ENCODE measurements at places on chromosomes 7 and 10. TPM values are rescaled to one million over a fixed set of nuclear protein-coding genes. Genes with fewer than 3 reads are reported as not detected.
A peak's percentile ranks its signal among the peaks of the same experiment; 100 is the strongest.

GPR26 gene
- not detected for polyA plus RNA-seq

TAF5 gene
- 1.9 TPM for polyA plus RNA-seq

CUBN gene
- polyA plus RNA-seq: 0.10 TPM

GRM8 gene
- not detected for polyA plus RNA-seq

PLAC9 gene
- polyA plus RNA-seq: 12.2 TPM

- DNase-seq: peak; percentile 97
Measured at GRCh38 chr10:79331709-79332108, 15.6 kb upstream of the PPIF start.

DNA sequence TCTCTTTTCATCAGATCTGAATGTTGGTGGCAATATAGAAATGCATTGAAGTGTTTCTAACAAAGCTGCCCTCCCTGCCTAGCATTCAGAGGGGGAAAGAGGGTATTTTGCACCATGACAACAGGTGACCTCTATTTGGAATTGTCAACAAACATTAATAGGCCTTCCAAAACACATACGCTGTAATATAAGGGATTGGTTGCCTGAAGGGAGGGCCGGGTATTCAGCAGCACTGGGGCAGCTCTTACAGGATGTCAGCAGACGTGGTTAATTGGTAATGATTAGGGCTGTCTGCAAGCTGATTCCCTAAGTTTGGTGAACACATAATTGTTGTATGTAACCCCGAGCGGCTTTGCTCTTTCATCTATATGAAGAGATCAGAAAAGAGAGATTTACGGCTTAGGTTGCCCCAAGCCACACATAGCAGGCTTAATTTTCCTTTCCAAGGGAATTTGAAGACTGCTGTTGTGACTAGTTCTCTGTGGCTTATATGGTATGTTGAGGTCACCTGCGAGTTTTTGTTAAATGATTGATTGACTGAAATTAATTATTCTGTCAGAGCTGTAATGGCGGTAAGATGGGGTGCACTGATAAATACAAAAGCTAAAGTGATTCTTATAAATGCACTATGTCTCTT lies 759.3 kb downstream of the LRMDA start:
- no peak for DNase-seq
- no peaks in the 10 kb centered on the region for H3K36me3 ChIP-seq
- no peak overlapping the region for H3K4me3 ChIP-seq
- no peaks in the 10 kb centered on the region for H3K27me3 ChIP-seq

DNA sequence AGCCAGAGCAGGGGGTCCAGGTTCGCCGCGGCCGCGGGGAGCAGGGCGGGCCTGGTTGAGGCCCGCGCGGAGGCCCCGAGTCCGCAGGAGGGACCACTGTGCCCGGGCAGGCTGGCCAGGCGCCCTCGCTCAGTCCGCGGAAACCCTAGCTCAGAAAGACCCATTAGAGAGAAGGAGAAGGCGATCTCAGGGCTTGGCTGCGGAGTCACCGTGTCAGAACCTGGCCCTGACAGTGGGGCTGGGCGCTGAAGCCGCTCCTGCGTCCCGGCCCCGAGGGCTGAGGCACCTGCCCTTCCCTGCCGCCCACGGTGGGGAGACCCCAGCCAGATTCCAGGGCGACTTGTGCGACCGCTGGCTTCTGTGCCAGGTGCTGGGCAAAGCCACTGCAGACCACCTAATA lies 14.2 kb upstream of the EGFR start:
- no peaks in the 10 kb centered on the region for H3K27me3 ChIP-seq
- H3K36me3 ChIP-seq: no peaks in the 10 kb centered on the region
- DNase-seq: no peak
- no peaks in the 10 kb centered on the region for H3K4me1 ChIP-seq
- no peak overlapping the region for H3K27ac ChIP-seq
- H3K4me3 ChIP-seq: no peak overlapping the region

DNA sequence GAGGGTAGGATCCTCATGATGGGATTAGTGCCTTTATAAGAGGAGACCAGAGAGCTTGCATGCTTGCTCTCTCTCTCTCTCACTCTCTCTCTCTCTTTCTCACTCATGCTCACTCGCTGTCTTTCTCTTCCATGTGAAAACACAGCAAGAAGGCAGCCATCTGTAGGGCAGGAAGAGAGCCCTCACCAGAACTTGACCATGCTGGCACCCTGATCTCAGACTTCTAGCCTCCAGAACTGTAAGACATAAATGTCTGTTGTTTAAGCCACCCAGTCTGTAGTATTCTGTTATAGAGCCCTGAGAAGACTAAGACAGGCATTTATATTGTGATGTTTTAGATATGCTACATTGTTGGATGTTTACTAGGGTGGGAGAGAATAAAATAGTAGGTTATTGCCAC lies 43.4 kb upstream of the MTPN start:
- H3K36me3 ChIP-seq: no peaks in the 10 kb centered on the region
- no peak for DNase-seq
- no peak overlapping the region for H3K4me3 ChIP-seq
- peaks cover 4% of the 10 kb centered on the region for H3K27me3 ChIP-seq
- no peak overlapping the region for H3K27ac ChIP-seq

DNA sequence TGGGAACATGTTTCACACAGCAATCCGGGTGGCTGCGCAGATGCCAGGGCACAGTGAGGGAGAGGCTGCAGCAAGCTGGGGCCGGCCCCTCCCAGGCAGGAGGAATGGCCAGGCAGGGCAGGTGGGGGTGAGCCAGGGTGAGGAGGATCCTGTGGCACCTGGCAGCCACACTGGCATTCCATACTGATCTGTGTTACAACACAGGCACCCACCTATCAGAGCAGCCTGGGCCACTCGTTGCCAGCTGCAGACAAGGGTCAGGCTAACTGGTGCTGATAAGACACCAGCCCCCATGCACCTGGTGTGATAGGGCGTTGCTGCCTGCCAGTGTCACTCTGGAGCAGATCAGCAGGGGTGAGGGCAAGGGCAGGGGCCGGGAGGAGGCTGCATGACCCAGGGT lies 16.6 kb upstream of the RET start:
- no peaks in the 10 kb centered on the region for H3K36me3 ChIP-seq
- H3K4me1 ChIP-seq: no peaks in the 10 kb centered on the region
- H3K27ac ChIP-seq: no peak overlapping the region

- H3K4me3 ChIP-seq: no peak overlapping the region
- H3K27ac ChIP-seq: no peak overlapping the region
Measured at GRCh38 chr10:114115661-114116445, 58.1 kb downstream of the CCDC186 start.

- H3K4me3 ChIP-seq: no peak overlapping the region
- H3K36me3 ChIP-seq: no peaks in the 10 kb centered on the region
- peaks cover 10% of the 10 kb centered on the region for H3K27me3 ChIP-seq
Measured at GRCh38 chr10:17387861-17388503, 66.4 kb downstream of the ST8SIA6 start.

GRCh38 chr7:2478399-2478785 lies 2.2 kb upstream of the GRIFIN start:
- no peaks in the 10 kb centered on the region for H3K4me1 ChIP-seq
- H3K27ac ChIP-seq: no peak overlapping the region
- H3K27me3 ChIP-seq: peaks cover 13% of the 10 kb centered on the region
- no peak overlapping the region for H3K4me3 ChIP-seq
- no peak for DNase-seq
- H3K36me3 ChIP-seq: no peaks in the 10 kb centered on the region

DNA sequence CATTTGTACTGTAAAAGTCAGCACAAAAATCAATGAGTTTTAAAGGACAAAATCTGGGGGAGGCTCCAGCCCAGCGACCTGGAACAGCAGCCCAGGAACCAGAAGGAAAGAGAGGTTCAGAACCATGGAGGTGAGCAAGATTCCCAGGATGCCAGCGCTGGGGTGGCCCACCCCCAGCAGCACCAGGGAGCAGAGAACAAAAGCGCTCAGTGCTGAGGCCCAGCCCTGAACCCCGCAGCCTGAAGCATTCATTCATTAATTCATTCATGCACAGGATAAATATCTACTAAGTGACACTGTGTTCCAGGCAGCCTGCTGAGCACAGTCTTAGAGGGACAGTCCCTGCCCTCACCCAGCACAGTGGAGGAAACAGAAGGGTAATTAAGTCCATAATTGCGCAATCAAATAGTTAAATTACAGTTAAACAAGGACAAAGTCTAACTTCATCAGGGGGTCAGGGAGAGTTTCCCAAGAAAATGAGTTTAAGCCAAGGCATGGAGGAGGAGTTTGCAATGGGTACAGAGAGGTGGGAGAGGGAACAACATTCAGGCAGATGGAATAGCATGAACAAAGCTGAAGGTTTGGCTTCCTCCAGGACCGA lies 202.3 kb downstream of the GRID1 start:
- H3K27ac ChIP-seq: no peak overlapping the region
- H3K4me3 ChIP-seq: no peak overlapping the region
- no peaks in the 10 kb centered on the region for H3K4me1 ChIP-seq
- H3K36me3 ChIP-seq: no peaks in the 10 kb centered on the region
- no peaks in the 10 kb centered on the region for H3K27me3 ChIP-seq

DNA sequence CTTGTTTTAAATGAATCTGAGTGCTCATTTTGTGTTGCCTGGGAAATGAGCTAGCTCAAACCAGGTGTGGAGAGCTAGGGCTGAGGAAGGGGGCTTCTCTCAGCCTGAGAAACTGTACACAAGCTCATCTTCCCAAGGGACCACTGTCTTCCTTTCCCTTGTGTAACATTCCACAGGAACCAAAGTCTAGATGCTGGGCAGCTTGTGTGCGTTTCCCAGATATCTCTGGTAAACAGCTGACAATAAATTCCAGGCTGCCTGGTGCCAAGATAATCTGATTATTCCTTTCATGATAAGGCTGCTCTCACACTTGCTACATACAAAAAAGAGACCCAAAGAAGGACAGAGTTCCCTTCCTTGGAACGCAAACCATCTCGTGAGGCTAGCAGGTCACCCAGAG lies 33.1 kb upstream of the MKLN1 start:
- H3K36me3 ChIP-seq: no peaks in the 10 kb centered on the region
- H3K27ac ChIP-seq: no peak overlapping the region
- peaks cover 3% of the 10 kb centered on the region for H3K4me1 ChIP-seq
- no peaks in the 10 kb centered on the region for H3K27me3 ChIP-seq
- H3K4me3 ChIP-seq: no peak overlapping the region

DNA sequence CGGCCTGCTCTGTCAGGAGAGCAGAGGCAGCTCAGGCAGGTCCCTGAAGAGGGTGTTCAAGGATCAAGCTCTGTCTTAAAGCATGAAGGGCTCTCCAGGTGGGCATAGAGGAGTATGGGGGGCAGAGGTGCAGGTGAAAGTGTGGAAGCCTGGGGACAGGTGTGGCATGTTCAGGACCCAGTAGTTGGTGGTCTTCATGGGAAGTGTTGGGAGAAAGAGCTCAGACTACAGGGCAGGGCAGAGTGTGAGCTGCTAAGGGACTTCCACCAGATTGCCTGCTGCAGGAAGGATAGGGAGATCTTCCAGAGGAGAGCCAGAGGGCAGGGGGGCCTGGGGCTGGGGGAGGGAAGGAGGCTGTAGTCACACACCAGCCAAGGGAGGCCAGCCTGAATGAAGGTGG lies 156.5 kb upstream of the GDF10 start:
- H3K4me1 ChIP-seq: peaks cover 11% of the 10 kb centered on the region
- no peak overlapping the region for H3K4me3 ChIP-seq
- H3K36me3 ChIP-seq: peaks cover 5% of the 10 kb centered on the region
- no peaks in the 10 kb centered on the region for H3K27me3 ChIP-seq

GRCh38 chr10:33117816-33118215 lies 159.8 kb upstream of the ITGB1 start:
- peaks cover 24% of the 10 kb centered on the region for H3K4me1 ChIP-seq
- no peak overlapping the region for H3K27ac ChIP-seq
- H3K4me3 ChIP-seq: no peak overlapping the region
- DNase-seq: no peak

DNA sequence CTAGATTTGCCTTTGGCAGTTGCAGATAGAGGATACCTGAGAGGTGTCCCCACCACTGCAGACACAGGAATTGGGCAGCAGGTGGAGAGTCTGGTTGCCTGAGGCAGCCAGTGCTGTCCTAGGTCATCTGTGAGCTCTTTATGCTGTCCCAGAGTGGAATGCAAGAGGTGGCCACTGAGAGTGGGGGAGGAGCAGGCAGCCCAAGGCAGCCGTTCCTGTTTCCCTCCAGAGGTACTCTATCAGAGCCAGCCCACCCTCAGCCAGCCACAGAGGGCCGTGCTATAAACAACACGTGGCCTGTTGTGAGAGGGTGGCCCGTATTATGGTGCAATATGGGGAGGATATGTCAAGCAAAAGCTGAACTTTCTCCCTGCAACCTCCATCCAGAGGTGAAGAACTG lies 8.5 kb downstream of the LRRC18 start:
- no peak overlapping the region for H3K4me3 ChIP-seq
- H3K27ac ChIP-seq: no peak overlapping the region
- peaks cover 25% of the 10 kb centered on the region for H3K27me3 ChIP-seq
- H3K4me1 ChIP-seq: no peaks in the 10 kb centered on the region
- no peak for DNase-seq
- H3K36me3 ChIP-seq: no peaks in the 10 kb centered on the region

DNA sequence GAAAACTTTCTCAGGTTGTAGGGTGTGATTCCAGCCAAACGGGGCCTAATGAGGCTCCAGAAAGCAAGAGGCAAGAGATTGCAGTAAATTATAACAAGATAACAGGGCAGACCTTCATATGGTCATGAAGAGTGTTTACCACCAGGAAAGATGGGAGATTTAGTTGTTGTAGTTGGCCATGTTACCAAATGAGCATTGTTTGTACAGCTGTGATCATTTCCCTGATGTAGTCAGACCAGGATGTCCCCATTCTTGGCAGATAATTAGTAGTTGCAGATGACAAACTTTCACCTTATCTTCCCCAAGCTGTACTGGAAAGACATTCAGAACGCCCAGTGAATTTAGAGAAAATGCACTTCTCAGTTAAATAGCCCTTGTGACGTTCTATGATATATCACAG lies 630.8 kb downstream of the ANKRD7 start:
- no peak overlapping the region for H3K4me3 ChIP-seq
- no peaks in the 10 kb centered on the region for H3K36me3 ChIP-seq
- no peaks in the 10 kb centered on the region for H3K27me3 ChIP-seq

GRCh38 chr10:98416606-98417388 lies 1.8 kb upstream of the PYROXD2 start:
- H3K4me3 ChIP-seq: no peak overlapping the region
- H3K27ac ChIP-seq: no peak overlapping the region
- H3K27me3 ChIP-seq: no peaks in the 10 kb centered on the region
- H3K36me3 ChIP-seq: peaks cover 32% of the 10 kb centered on the region
- peaks cover 19% of the 10 kb centered on the region for H3K4me1 ChIP-seq

GRCh38 chr7:84060000-84060399 lies 134.6 kb downstream of the SEMA3A start:
- no peak for DNase-seq
- no peak overlapping the region for H3K27ac ChIP-seq
- H3K27me3 ChIP-seq: no peaks in the 10 kb centered on the region
- H3K4me1 ChIP-seq: peaks cover 12% of the 10 kb centered on the region
- no peak overlapping the region for H3K4me3 ChIP-seq

GRCh38 chr10:130992802-130993523 lies 318.6 kb downstream of the TCERG1L start:
- H3K27me3 ChIP-seq: no peaks in the 10 kb centered on the region
- H3K36me3 ChIP-seq: no peaks in the 10 kb centered on the region
- H3K4me3 ChIP-seq: no peak overlapping the region
- no peaks in the 10 kb centered on the region for H3K4me1 ChIP-seq
- no peak for DNase-seq
- H3K27ac ChIP-seq: no peak overlapping the region

- no peak overlapping the region for H3K27ac ChIP-seq
- DNase-seq: peak; percentile 34
- no peak overlapping the region for H3K4me3 ChIP-seq
- no peaks in the 10 kb centered on the region for H3K36me3 ChIP-seq
- H3K4me1 ChIP-seq: no peaks in the 10 kb centered on the region
Measured at GRCh38 chr10:90227217-90227656, 525.8 kb downstream of the KIF20B start.

Measured in IMR-90 (cell line).